Central memory CD4-positive, alpha-beta T cell (primary cell): ENCODE measurements at places on chromosomes 16 and 17.
A peak's percentile ranks its signal among the peaks of the same experiment; 100 is the strongest.

DNA sequence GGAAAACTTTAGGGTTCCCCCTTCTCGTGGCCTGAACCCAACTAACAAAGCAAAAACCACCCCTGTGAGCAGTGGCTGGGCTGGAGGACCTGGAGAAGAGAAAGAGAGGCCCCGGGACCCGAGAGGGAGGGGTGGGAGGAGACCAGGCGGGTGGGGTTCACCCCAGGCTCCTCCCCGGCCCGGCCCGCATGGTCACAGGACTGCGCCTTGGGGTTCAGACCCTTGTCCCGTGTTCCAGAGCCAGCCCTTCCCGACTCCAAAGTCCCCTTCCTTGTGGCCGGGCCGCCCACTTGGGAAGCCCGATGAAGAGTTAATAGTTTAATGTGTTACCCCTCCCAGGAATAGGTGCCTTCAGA lies 852 bp downstream of the MARVELD3 start:
- no peak for DNase-seq

GRCh38 chr16:1929105-1929504 lies 10.9 kb upstream of the HS3ST6 start:
- no peak for DNase-seq

DNA sequence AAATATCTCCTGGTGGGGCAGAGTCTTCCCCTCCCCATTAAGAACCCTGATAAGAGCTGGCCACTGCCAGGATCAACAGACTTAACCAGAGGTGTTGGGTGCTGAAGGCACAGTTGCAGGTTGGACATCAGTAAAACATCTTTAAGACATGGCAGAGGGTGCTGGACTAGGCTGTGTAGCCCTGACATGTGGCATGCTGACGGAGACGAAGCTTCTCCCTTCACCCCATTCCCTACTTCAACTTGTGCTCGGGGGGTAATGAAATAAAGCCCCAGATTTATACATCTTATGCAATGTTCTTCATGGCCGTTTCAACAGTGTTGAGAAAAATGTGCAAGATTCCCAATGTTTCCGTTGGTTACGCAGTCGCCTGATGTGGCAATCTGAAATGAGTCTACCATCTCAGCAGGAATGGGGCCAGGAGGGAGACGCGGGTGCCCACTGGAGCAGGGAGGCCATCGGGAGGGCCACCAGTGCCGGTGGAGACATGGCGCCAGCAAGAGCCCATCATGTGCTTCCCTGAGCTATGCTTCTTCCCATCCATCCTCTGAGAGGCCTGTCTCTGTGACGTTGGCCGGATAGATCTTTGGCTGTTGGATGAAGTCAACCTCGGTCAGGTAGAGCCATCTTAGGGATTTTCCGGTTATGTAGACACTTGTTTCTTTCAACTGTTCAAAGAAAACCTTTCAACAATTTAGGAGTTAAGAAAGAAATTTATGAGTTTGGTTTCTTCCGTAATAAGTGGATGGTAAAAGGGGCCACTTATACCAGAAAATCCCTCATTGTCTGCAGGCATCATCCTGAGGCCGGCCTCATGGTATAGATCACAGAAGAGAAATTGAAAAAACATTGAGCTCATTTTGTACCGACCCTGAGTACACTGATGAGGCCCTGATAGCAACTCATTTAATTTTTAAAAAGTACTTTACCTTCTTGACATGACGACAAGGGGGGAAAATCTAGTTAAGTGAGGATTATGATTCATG lies 6.4 kb downstream of the IRF8 start:
- DNase-seq = no peak

- peak; percentile 66 for DNase-seq
Observed at GRCh38 chr17:75832164-75832651, 12.0 kb downstream of the UNC13D start.

- DNase-seq = no peak
Observed at GRCh38 chr16:64974381-64974780, 147.5 kb downstream of the CDH11 start.

DNA sequence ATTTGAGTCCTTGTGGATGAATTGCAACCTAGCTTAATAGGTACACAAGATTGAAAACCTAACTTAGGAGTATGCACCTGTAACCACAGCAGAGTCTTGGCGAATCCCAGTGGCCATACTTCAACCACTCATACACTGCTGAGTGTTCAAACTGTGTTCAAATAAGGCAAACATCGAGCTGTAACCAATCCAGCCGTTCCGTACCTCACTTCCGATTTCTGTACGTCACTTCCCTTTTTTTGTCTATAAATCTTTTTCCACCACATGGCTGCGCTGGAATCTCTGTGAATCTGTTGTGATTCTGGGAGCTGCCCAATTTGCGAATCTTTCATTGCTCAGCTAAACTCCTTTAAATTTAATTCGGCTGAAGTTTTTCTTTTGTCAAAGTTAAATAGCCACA lies 190.6 kb downstream of the MAF start:
- no peak for DNase-seq

- no peak for DNase-seq
Observed at GRCh38 chr16:58325941-58326340, 31.1 kb upstream of the PRSS54 start.

- DNase-seq = no peak
Observed at GRCh38 chr16:22419908-22420307, 45.5 kb upstream of the CDR2 start.

DNA sequence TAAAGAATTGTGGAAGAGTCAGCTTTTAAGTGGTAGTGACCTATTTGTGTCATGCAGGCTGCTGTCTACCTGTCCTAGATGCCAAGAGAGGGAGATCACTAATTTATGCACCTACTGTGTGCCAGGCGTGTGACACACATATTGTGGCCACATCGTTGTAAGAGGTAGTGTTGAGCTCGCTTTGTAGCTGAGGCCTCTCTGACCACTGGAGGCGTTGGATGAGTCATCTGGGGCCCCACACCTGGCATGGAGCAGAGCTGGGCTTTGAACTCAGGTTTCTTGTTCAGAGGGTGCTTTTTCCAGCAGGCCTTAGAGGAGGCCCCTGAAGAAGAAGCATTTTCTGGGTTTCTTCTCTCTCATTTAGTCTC lies 52.3 kb upstream of the LGALS9 start:
- no peak for DNase-seq

GRCh38 chr17:39026980-39027451 lies 59.8 kb upstream of the FBXO47 start:
- DNase-seq = no peak

DNA sequence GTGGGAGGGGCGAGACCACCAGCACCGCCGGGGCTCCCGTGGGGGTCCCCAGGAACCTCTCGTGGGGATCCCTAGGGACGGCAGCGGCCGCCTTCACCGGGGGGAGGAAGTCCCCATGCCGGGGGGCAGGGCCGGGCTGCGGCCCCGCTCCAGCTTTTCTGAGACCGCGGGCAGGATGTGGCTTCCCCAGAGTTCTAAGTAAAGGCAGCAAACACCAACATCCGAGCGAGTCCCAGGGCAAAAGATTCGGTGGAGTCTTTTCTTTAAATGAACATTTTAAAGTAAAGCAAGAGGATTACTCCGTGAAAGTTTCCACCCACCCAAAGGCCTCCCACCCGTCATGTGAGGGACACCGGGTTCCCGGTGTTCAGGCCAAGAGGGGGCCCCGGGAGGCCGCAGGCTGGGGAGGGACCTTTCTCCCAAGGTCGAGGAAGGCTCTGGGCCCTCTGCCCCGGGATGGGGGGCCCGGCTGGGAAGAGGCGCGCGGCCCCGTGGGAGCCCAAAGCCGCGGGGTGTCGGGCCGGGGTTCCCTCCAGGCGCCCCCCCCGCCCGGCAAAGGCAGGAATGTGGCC lies 137.2 kb upstream of the RPH3AL start:
- peak; percentile 72 for DNase-seq

DNA sequence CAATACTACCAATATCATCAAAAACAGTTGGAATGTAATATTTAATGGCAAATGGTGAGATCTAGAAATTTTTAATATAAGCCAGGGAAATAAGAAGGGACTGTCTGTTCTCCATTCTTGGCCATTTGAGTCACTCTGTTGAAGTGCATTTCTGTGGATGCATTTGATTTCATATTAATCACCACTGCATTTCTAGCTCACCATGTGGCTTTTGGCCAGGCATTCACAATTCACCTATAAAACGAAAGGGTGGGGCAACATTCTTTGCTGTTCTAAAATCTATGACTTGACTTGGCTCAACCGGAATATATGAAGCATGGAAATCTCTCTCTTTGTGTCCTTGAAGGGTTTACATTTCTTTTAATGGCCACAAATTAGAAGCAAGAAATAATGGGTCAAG lies 483.0 kb downstream of the SLC39A11 start:
- no peak for DNase-seq

- DNase-seq = no peak
Observed at GRCh38 chr17:44971776-44972483, 3.8 kb upstream of the C1QL1 start.

- no peak for DNase-seq
Observed at GRCh38 chr16:56961851-56962281, at the start of gene CETP. Gene CETP (plus strand): TSS chr16:56961950. CDS start chr16:56961980, 30 bp downstream.

GRCh38 chr16:4811773-4812172 lies 9.3 kb upstream of the ROGDI start:
- DNase-seq = no peak

DNA sequence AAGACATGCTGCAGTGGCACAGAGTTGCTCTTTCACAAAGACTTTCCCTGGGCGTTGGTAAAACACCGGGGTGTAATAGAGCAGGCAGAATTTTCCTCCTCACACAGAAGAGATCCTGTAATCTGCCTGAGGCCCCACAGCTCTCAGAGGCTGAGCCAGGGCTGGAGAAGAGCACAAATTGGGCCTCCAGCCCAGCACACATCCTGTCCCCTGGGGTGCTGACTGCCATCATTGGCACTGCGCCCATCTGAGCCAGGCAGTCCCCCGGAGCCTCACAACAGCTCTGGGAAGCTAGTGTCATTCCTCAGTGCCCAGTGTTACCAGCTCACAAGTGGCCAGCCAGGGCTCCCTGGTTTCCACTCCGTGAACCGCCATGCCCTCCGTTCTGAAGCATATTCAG lies 119.4 kb downstream of the SOCS1 start:
- DNase-seq = no peak

GRCh38 chr16:22035153-22035552 lies 27.2 kb downstream of the MOSMO start:
- no peak for DNase-seq

DNA sequence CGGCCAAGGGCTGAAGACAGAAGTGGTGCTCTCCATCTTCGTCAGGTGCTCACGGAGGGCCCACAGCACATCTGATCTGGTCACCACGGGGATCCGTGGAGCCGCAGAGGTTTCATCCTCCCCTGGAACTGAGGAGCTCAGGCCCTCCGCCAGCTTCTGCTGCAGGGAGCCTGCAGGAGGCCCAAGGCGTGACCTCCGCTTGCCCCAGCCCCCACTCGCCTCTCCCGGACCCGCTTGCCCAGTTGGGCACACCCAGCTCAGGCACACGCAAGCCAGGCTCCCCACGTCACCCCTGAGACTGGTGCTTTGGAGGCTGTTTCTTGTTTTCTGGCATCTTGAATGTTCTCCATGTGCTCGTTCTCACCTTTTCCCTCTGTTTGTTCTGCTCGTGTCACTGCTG lies 39.4 kb upstream of the CHMP6 start:
- DNase-seq = no peak

DNA sequence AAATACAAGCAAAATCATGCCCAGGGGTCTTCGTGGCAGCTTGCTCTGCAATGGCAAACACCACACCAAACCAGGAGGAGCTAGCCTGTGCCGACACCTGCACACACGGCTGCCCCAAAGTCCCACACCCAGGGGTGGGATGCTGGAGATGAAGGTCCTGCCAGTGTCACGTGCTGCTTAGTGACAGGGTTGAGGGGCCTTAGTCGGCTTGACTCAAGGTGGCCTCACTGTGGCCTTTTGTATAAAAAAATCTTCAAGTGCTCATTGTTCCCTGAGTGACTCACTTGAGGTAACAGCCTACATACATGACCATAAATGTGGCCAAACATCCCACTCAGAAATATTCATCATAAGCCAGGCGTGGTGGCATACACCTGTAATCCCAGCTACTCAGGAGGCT lies 7.3 kb downstream of the TRIM65 start:
- DNase-seq = no peak

DNA sequence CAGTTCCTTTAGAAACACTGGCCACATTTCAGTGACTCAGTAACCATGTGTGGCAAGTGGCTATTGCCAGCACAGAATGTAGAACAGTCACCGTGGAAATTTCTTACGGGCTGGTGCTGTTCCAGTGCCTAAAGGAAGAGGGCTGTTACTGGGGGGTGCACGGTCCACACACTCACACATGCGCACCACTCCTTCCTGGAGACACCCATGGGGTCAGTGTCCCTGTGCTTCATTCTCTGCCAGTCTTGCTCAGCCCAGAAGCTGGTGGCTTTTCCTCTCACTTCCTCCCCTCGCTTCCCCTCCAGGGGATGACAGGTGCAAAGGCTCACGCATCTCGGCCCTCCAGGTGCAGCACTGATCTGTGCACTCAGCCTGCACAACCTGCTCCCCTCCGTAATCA lies 115.6 kb downstream of the CCDC182 start:
- no peak for DNase-seq

DNA sequence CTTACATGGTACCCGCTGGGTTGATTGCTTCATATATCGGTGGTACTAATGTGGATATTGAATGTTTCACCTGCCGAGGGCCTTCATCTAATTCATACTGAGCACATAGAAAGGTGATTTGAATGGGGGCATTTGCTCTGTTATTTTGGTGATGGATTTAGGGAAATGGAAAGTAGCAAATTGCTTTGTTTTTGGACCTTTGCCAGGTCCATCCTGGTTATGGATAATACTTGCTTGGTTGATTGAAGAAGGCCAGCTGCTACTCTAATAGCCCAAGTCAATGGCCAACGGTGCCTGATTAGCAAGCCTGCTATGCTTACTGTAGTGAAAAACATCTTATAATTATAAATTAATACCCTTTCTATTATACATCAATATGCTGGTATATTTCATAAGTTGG lies 253.6 kb downstream of the CDH13 start:
- no peak for DNase-seq

DNA sequence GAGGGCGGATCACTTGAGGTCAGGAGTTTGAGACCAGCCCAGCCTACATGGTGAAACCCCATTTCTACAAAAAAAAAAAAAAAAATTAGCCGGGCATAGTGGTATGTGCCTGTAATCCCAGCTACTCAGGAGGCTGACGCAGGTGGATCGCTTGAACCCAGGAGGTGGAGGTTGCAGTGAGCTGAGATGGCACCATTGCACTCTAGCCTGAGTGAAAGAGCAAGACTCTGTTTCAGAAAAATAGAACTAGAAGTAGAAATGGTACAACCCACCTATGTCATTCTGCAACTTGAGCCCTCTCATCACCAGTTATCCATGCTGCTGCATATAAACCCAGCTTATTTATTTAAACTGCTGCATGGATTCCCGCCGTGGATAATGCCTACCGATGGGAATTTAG lies 1.6 kb downstream of the SCNN1B start:
- DNase-seq = no peak

GRCh38 chr17:27968206-27968732 lies 74.2 kb upstream of the NLK start:
- DNase-seq = no peak

GRCh38 chr17:58352596-58353388 lies 791 bp upstream of the SUPT4H1 start:
- peak; percentile 19 for DNase-seq

DNA sequence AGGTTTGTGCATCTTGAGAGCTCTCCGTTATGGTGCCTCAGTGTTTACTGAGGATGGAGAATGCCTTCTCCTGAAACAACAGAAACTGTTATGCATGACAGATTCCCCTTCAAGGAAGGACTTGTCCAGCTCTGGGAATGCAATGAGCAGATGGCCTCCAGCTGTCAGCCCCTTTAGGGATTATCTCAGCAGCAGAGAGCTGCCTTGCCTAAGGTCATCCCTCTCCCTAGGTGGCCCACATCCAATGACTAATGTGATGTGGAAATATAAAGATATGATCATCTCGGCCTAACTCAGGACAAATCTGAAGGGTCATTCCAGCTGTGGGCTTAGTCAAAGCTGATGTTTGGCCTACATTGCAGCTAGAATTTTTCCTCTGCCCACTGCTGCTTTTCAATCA lies 214.3 kb upstream of the N4BP1 start:
- no peak for DNase-seq
